ENCODE measurements at places on chromosomes 2 and 18.

DNA sequence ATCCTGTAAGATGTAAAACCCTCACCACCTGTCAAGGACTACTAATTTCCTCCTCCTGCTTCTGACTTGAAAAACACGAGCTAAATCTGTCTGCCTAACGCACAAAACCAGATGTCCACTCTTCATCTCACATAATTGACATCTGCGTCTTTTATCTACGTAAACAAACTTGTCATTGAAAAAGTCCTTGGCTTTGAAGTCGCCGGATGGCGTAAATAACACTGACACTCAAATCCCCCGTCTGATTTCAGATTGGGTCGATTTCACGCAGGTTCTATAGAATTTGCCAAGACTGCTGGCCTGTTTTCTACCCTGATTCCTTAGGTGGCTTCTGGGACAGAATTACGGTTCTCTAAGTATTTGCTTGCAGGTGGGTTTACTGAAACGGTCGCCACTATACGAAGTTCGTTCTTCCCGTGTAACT lies 539 bp upstream of the MOB4 start:
- no peak for DNase-seq

DNA sequence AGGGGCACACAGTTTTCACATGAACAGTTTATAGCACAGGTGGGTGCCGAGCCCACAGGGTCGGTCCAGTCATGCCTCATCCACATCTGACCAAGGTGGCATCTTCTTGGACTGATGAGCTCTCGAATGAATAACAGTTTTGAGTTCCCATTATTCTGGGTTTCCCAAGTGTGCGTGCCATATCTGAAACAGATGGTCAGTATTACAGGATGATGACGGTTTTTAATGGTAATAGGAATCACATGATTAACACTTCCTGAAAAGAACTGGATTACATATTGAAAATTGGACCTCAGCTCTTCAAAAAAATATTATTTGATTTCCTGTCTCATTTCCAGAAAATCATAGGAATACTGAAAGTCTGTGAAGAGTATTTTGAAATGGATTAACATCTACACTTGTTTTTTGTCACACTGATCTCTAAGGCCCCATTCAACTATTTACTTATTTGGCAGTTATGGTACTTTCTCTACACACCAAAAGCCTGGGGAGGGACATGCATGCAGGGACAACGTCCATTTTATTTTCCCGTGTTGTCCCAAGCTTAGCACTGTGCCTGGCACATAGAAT lies 22.2 kb upstream of the NAB1 start:
- DNase-seq = no peak

DNA sequence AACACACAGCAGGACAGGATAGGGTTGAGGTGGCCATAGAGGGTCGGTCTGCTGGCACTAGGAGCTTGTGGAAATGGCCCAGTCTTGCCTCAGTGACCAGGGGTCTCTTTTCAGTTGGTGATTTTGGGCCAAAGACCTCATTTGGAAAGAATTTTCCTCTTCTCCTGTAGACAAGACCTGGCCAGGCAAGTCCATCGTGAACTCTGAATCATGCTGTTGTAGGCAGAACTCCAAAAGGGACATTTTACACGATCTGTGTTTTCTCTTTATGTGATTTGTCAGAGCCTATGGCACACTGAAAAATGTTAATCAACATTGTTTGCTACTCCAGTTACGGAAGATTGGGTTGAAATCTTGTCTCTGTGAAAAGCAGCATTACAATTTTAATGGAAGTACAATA lies 126.1 kb upstream of the PXDN start:
- no peak for DNase-seq

GRCh38 chr2:69214898-69215297 lies 172.1 kb downstream of the GFPT1 start:
- no peak for DNase-seq

- no peak for DNase-seq
Measured at GRCh38 chr2:105919191-105919811, 174.6 kb downstream of the NCK2 start.

GRCh38 chr2:26172871-26173775 lies at the start of gene GAREM2:
Gene GAREM2 (plus strand): TSS chr2:26173088. CDS start chr2:26173221, 133 bp downstream.
- DNase-seq = no peak

- no peak for DNase-seq
Measured at GRCh38 chr2:49044350-49045079, 109.8 kb downstream of the FSHR start.

DNA sequence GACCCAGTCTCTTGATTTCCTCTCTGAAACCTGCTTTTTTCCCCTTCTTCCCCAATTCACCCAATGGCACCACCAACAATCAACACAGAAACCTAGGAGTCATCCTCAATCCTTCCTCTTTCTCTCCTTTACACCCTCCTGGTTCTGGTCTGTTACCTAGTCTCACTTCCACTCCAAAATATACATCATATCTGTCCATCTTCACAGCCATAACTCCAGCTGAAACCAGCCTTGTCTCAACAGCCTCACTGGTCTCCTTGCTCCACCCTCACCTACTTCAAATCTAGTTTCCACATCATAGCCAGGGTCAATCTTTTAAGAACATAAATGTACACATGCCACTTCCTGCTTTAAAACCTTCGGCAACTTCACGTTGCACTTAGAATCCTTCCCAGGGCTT lies 11.8 kb upstream of the TWSG1 start:
- DNase-seq = no peak

DNA sequence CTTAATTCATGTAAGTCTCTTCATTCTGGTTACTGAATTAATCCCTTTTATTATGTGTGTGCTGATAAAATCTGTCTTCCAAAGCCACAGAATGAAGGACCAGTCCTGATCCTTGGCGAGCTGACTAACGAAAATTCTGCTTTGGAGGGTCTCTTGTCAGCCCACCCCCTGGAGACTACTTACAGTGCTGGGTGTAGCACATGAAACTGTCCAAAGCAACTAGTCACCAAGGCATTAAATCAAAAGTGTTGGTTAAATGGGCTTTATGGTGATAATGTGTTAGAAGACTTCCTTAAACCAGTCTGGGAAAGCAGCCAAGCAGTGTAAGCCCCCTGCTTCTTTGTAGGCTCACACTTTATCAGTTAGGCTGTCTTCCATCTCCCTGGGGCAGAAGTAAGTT lies 420.2 kb downstream of the SUCLG1 start:
- no peak for DNase-seq

DNA sequence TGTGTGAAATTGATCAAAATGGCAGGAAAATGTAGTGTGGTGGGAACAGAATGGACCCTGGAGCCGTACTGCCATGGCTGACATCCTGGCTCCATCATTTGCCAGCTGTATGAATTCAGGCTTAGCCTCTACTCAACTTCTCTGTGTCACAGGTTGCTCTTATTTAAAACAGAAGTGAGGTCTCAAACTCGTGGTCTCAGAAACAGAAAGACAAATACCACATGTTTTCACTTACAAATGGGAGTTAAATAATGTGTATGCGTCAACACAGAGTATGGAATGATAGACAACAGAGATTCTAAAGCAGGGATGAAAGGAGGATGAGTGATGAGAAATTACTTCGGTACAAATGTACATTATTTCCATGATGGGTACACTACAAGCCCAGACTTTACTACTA lies 227.4 kb downstream of the DCC start:
- DNase-seq = no peak

DNA sequence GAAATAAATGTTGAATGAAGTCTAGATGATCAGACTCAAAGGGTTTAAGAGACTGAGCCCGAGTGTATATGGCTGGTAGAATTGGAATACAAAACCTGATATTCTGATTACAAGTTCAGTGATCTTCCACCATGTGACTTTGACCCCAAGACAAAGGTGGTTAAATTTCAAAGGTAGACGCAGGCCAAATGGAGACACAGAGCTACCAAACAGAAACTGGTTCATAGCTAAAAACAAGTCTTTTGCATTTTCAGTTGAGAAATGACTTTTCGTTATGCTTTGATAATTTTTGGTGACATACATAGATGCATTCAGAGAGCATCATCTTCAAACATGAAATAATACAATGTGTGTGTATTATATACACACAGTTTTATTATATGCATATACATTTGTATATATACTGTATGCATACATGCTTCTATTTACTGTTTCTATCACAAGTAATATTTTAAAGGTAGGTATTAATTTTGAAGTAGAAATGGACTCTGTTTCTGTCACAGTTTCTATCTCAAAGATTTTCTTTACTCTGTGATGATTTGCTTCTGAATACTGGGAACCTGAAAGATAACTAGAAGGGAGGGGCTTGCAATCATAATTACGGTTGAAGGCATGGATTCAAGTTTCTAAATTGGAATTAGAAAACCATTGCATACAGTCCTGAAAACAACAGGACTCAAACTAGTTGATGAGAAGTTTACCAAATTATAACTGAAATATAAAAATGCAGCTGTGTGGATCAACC lies 142.3 kb downstream of the ABCA12 start:
- DNase-seq = no peak

GRCh38 chr2:207970826-207971180 lies 54.5 kb downstream of the PLEKHM3 start:
- DNase-seq = no peak

DNA sequence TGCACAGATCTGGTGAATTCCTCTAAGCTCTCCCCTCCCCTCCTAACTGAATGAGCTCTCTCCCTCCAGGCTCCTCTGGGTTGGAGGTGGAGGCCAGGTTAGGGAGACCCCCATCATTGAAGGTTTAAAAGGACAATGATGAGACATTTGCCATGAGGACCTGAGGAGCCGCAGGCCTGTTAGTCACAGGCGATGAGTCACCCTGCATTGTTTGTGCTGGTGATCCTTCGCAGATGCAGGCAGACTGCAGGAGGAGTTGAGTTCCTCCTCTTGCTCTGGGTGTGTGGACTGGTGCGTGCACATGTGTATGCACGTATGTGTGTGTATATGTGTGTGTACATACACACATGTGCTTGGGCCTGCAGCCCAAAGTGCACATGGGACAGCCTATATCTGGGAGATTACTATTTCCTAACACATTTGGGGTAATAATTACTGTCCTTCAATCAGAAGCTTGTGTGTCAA lies 42.0 kb downstream of the MCFD2 start:
- no peak for DNase-seq

- no peak for DNase-seq
Measured at GRCh38 chr2:67038195-67038594, 358.9 kb upstream of the ETAA1 start.

DNA sequence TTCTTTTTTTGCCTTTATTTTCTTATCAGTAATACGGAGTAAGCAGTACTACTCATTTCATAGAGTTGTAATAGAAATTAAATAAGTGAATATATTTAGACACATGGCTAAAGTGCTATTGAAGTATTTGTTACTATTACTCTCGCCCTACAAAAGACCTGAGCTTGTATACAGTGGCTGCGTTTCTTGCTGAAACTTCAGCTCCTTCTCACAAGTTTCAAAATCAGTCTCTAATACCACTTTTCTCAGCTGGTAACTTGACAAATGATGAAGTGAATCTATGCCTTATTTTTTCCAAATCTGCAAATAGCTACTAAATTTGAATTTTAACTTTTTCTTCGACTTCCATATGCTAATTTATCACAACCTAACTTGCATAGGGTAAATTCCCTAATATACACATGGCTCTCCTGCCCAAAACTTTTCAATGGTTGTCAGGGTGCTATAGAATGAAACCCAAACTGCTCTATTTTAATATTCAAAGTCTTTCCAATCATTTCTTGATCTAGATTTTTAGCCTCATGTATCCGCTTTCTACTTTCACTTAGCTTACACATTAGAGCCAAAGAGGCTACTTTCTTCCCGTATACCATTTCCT lies 347.8 kb upstream of the GULP1 start:
- no peak for DNase-seq

DNA sequence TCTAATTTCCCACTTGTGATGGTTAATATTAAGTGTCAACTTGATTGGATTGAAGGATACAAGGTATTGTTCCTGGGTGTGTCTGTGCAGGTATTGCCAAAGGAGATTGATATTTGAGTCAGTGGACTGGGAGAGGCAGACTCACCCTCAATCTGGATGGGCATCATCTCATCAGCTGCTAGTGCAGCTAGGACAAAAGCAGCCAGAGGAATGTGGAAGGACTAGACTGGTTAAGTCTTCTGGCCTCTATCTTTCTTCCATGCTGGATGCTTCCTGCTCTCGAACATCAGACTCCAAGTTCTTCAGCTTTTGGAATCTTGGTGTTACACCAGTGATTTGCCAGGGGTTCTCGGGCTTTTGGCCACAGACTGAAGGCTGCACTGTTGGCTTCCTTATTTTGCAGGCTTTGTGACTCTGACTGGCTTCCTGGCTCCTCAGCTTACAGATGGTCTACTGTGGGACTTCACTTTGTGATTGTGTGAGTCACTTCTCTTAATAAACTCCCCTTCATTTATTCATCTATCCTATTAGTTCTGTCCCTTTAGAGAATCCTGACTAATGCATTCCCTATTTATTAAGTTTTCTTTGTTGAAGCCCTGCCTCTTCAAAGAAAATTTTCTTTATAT lies 1087.5 kb upstream of the NXPH2 start:
- no peak for DNase-seq

- no peak for DNase-seq
Measured at GRCh38 chr2:148990968-148991367, 47.5 kb upstream of the LYPD6B start.

GRCh38 chr2:3199627-3200345 lies 177.8 kb downstream of the EIPR1 start:
- DNase-seq = no peak

DNA sequence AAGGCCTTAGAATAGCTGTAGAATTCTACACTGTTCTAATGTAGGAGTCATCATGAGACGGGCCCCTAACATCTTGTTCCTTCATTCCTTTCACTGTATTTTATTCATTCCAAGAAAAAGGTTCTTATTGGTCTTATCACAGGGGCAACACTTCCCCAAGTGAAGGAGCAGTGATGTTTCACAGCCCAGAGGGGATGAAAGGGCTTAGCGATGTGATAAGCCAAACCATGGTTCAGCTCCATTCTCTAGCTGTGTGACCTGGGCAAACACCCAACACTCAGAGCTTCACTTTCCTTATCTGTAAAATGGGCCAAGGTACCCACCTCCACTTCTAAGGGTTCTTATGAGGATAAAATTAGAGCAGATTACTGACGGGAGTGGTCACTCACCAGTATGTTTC lies 25.4 kb upstream of the HS6ST1 start:
- DNase-seq = no peak

DNA sequence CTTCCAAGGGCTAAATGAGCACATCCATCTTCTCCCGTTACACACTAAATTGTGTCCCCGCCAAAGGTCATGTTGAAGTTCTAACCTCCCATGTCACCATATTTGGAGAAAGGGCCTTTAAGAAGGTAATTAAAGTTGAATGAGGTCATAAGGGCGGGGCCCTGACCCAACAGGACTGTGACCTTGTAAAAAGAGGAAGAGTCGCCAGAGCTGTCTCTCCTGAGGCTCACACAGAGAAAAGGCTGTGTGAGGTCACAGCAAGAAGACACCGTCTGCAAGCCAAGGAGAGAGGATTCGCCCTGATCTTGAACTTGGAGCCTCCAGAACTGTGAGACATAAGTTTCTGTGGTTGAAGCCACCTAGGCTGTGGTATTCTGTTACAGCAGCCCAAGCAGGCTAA lies 24.1 kb downstream of the TRABD2A start:
- DNase-seq = no peak

All from T-helper 2 cell (primary cell).